ENCODE measurements at places on chromosomes 13 and 19. TPM values are rescaled to one million over a fixed set of nuclear protein-coding genes. Genes with fewer than 3 reads are reported as not detected.

The KCTD4 gene
- total RNA-seq, result not detected

The IL17D gene
- 1.5 TPM for total RNA-seq

The ZNF575 gene
- 2.3 TPM for total RNA-seq

- peaks cover 63% of the 10 kb centered on the region for H3K36me3 ChIP-seq
- no peak overlapping the region for H3K27ac ChIP-seq
- H3K4me1 ChIP-seq, result peaks cover 17% of the 10 kb centered on the region
- H3K4me3 ChIP-seq, result no peak overlapping the region
- no peak for DNase-seq
Observed at GRCh38 chr19:1090731-1091543, 4.2 kb downstream of the POLR2E start.

GRCh38 chr13:26024558-26024957 is 27.3 kb downstream of the SHISA2 start:
- H3K4me1 ChIP-seq, result peaks cover 20% of the 10 kb centered on the region
- H3K36me3 ChIP-seq, result peaks cover 9% of the 10 kb centered on the region
- H3K27ac ChIP-seq, result no peak overlapping the region
- peak; percentile 49 for DNase-seq
- no peak overlapping the region for H3K4me3 ChIP-seq

DNA sequence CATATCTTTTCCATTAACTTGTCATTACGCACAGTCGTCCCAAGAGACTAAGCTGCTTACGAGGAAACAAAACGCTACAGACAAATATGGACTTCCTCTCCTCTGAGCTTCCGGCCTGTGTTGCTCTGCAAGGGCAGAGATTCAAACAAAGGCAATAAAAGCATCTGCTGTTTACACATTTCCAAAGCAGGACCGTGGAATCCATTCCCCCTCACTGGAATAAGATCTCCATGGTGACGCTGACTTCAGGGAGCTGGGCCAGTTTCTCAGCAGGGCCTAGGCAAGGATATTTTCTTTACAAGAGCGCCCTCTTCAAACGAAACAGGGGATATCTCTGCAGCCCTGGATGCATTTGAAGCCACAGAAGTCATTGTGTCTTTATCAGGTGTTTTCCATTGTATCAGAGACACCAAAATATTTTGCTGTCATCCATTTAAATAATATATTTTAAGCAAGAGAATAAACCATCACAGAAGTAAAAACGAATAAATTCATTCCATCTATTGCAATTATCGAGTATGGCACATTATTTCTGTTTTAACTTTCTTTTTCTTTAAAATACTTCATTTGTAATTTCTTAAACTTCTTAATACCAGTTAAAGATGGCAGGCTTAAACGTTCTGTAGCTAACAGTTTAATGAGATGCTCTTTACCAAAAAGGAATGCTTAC is 177.5 kb downstream of the DCLK1 start:
- no peaks in the 10 kb centered on the region for H3K36me3 ChIP-seq
- no peaks in the 10 kb centered on the region for H3K4me1 ChIP-seq
- DNase-seq, result peak; percentile 95

GRCh38 chr13:51222686-51223559 is 725 bp downstream of the FAM124A start:
- H3K4me1 ChIP-seq, result no peaks in the 10 kb centered on the region
- peak overlapping the region; percentile 89 for H3K27ac ChIP-seq

Measured in lung (tissue), 17 donors.